T1000 (cell line): ENCODE measurements at places on chromosomes 4 and X.

GRCh38 chrX:15781961-15782699, 8.2 kb upstream of the ZRSR2 start:
- no peak for DNase-seq

DNA sequence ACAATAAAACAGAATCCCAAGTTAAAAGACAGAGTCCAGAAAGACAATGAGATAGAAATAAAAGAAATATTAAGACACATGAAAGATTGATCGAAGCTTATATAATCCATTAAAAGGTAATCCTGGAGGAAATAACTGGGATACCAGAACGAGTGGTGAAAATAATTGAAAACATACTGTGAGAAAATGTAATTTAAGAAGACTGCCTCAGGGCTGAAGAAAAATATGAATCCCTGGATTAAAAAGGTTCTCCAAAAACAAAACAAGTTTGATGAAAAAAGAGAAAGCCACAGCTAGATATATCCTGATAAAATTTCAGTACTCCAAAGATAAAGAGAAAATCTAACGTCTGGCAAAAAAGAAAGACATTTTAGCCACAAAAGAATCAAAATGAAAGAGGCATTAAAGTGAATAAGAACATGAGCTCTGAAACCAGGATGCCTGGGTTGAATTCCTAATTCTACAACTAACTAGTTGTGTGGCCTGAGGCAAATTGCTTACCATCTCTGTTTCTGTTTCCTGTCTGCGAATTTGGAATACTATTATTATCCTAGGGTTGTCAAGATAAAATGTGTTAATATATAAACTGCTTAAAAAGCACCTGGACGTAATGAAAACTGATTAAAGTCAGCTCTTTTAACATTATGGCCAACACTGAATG, 5.5 kb downstream of the DDX60L start:
- no peak for DNase-seq

GRCh38 chr4:36099509-36099908, 144.8 kb downstream of the ARAP2 start:
- DNase-seq, result no peak

GRCh38 chr4:38698176-38698575, 34.2 kb downstream of the KLF3 start:
- DNase-seq, result no peak

- DNase-seq, result no peak
Observed at GRCh38 chr4:102543030-102543928, 42.1 kb downstream of the NFKB1 start.

DNA sequence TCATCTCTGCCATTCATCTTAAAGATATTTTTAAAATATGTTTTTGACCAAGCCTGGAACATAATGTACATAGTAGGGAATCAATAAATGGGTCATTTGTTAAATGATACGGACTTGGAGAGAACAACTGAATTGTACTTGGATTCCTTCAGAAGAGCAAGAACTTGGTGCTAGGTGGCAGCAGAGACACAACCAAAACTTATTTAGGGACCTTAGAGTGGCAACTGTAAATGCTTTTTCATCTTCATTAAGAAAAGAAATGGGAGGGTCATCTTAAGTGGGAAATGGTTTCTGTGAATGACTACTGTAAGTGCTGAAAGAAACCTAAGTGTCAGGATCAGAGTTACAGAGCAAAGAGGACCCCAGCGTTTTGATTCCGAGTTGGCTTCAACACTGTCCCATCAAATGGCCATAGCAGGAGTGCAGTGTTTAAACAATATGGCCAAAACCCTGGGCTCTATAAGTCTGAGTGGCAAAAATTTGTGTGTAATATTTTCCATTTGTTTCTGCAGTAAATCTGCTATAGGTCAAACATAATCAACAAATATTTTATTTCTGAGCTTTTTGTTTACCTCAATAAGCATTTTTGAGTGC, 213.6 kb downstream of the PALLD start:
- DNase-seq, result no peak

DNA sequence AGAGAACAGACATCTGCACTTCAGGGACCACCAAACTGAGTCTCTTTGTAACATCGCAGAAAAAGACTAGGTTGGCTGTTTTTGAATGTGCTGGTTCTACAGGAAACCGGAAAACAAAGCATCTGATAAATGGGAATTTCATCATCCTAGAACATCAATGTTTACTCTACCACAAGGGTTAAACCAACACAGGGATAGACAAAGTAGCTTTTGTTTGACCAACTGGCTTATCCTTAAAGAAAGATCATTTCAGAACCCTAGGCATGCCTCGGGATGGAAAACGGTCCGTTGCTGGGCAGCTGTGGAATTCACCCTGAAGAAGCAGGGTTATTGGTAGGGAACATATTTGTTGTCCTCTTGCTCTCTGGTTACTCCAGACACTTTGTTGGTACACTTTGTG, 2355.5 kb upstream of the AGA start:
- no peak for DNase-seq

GRCh38 chr4:107733431-107733925, 13.4 kb upstream of the PAPSS1 start:
- no peak for DNase-seq

GRCh38 chr4:37502070-37502469, 184.1 kb downstream of the RELL1 start:
- no peak for DNase-seq

- DNase-seq, result no peak
Observed at GRCh38 chr4:38532908-38533499, 131.0 kb upstream of the KLF3 start.

DNA sequence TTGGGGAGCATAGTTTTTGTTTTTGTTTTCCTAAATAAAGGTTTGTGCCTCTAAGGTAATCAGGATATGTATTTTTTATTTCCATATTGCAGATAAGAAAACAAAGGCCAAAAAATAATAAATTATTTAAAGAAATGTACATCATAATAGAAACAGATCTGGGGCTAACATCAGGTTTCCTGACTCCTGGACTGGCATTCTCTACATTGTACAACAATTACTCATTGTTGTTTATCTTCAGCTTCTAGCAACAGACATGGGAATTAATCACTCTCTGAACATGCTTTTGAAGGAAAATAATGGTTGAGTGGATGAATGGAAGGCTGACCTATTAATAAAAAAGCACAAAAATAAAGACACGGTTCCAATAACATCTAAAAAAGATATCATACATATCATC, 146.2 kb downstream of the KCNIP4 start:
- no peak for DNase-seq

DNA sequence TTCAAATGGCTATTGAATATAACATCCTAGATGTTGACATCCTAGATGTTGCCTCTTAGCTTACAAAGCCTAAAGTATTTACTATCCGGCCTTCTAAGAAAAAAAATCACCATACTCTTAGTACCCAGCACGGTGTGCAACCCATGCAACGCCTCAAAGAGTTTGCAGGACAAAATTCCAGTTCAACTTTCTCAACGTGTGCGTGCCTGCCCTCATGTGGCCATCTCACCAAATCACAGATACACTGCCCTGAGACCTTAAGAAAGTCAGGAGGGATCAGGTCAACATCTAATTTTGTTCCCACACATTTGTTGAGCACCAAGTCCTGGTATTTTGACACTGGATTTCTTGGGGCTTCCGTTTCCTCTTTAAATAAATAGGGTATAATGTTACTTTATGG, 68.3 kb downstream of the CRMP1 start:
- DNase-seq, result no peak

- DNase-seq, result no peak
Observed at GRCh38 chrX:45400027-45400779, 199.5 kb upstream of the DIPK2B start.

- DNase-seq, result no peak
Observed at GRCh38 chrX:17788439-17788838, 51.1 kb downstream of the SCML1 start.

- DNase-seq, result no peak
Observed at GRCh38 chrX:155871934-155872333, 9.2 kb upstream of the VAMP7 start.

GRCh38 chr4:8856835-8857621, 14.6 kb downstream of the HMX1 start:
- no peak for DNase-seq

GRCh38 chr4:98261405-98262291, 464 bp downstream of the RAP1GDS1 start:
- DNase-seq, result peak; percentile 35

DNA sequence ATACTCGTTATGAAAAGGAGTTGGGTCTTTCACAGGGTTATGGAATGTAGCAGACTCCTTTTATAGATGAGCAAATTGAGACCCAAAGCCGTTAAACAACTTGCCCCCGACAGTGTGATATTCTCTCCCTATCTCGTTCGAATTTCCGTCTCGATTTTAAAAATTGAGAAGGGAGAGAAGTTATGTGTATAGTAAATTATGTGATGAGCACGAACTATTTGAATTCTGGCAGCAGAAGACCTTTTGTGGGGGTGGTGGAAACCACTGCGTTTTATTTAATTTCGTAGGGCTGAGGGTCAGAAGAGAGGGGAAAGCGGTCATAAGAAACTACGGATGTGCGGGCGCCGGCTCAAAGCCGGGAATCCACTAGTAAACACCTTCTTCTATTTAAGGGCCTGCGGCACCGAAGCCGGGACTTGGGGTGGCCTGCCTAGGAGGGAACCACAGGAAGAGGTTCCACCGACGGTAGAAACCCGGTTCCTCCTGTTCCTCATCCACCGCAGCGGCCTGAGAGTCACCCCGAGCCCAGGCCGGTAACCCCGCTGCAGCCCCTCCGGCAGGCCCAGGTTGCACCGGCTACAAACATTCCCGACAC, 1.5 kb upstream of the DDX3X start:
- no peak for DNase-seq

DNA sequence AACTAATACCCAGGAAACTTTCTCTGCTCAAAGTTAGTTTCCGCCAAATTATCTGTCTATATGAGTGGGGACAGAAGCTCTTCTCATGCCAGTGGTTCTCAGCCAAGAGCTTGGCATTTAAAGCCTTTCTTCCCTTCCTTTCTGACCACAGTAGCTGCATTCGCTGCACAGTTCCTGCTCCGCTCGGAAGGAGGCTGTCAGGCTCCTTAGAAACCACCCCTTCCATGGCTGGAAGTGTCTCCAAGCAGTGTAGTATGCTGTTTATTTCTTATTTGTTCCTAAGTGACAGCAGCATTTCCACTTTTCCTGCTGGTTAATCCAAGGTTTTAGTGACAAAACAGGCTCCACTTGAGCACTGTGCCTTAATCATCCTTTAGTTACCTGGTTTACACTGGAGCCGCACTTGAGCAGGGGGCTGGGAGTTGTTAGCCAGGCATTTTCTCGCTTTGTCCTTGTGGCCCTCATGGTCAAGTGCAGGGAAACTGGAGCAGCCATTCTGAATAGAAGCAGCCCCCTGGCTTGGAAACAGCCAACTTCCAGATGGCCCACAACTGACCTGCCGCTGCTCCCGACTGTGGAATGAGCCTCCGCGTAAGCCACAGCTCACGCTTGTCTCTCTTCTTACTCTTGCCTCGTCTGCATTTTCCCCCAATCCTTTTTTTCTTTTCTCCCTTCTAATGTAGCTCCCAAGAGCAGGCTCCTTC, 739.4 kb upstream of the TENM3 start:
- DNase-seq, result no peak

DNA sequence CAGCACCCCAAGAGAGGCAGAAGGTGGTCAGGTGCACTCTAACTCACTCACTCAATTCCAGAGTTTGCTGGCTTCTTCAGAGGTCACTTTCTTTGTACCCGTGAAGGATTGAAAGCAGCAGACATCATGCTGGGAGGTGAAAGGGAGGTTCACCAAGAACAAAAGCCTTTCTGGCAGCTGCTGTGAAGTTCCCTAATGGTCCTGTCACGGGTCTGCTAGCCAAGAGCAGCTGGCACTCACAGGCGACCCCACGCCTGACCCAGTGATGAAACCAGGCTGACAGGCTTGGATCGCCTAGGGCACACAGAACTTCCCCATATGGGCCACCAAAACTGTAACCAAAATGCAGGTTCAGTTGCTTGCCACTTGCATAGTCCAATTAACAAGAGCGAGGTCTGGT, 11.8 kb downstream of the NUDT11 start:
- DNase-seq, result no peak
